ENCODE measurements at places on chromosomes 1 and 21. TPM values are rescaled to one million over a fixed set of nuclear protein-coding genes. Genes with fewer than 3 reads are reported as not detected.

DNA sequence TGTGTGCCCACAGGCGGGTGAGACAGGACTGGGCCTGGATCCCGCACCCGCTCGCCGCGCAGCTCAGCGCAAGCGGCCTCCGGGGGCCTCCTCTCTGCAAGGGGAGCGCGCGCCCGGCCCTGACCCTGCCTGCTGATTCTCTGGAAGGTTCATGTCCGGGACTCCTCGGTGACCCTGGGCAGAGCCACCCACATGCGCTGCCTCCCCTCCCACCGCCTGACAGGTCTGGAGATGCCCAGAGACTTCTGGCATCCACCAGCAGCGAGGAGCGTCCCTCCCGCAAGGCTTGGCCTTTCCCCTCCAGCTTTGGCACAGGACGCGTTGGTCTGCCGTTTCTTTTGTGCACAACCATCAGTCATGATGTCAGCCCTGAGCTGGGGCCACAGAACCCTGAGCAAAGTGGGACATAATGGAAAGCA lies 42.0 kb upstream of the COL6A2 start:
- no peak for DNase-seq

- DNase-seq, result no peak
Measured at GRCh38 chr1:20035114-20035513, 34.9 kb upstream of the PLA2G5 start.

GRCh38 chr1:240415532-240415931 lies 196.4 kb downstream of the GREM2 start:
- no peak for DNase-seq

DNA sequence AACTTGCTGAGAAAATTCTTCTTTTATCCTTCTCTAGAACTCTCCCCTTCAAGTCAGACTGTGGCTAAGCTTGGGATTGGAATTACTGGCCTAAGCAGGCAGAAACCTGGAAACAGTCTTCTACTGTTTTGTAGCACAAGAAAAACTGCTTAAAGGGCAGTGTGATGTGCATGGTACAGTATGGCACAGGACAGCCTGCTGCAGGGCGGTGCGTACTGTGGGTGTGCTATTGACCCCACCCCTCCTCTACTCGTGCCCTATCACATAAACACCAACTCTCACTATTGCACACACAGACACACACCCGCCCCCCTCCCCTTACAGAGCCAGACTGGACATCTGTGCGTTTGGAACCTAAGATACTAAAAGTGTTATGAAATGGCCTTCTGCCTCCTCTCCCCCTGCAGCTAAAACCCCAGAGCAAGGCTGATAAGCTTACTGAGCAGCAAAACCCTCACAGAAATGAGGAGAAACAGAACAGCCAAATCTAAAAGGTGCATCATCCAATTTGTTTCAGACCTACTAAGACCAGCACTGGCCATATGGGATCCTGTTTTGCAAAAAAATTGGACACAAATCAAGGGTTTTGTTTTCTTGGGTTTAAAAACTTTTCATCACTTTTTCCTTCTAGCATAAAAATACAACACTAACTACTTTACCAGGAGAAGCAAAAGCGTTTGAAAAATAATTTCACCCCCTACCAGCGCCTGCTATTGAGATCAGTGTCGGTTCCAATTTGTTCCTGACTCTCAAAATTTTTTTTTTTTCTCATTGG lies 355.8 kb upstream of the LYPLAL1 start:
- no peak for DNase-seq

- no peak for DNase-seq
Measured at GRCh38 chr1:51444096-51444495, 75.0 kb downstream of the EPS15 start.

GRCh38 chr1:226185141-226186036 lies 1.2 kb downstream of the ACBD3 start:
- no peak for DNase-seq

GRCh38 chr1:169108863-169109560 lies 2.5 kb downstream of the ATP1B1 start:
- DNase-seq, result no peak

- no peak for DNase-seq
Measured at GRCh38 chr1:161072751-161073449, 3.2 kb upstream of the ARHGAP30 start.

DNA sequence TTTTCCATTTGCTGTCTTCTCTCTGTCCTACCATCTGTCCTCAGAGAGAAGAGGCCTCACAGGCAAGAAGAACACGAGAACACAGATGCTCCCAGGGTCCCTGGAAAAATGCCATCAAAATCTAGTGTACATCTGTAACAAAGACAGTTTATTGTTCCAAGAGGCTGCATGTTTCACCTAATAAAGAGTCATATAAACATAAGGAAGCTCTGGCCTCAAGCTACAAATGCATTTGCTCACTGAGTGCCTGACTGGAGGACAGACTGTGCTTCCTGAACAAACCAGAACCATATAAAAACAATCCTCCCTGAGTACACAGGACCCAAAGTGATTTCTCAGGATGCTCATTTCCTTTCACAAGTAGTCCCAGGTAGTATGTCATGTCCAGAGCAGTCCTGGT lies 76.3 kb upstream of the SLC44A3 start:
- peak; percentile 48 for DNase-seq

OLFM3 gene
- total RNA-seq, result not detected

CSDE1 gene
- 528 TPM for total RNA-seq
